ENCODE measurements at places on chromosomes 1 and 21.

DNA sequence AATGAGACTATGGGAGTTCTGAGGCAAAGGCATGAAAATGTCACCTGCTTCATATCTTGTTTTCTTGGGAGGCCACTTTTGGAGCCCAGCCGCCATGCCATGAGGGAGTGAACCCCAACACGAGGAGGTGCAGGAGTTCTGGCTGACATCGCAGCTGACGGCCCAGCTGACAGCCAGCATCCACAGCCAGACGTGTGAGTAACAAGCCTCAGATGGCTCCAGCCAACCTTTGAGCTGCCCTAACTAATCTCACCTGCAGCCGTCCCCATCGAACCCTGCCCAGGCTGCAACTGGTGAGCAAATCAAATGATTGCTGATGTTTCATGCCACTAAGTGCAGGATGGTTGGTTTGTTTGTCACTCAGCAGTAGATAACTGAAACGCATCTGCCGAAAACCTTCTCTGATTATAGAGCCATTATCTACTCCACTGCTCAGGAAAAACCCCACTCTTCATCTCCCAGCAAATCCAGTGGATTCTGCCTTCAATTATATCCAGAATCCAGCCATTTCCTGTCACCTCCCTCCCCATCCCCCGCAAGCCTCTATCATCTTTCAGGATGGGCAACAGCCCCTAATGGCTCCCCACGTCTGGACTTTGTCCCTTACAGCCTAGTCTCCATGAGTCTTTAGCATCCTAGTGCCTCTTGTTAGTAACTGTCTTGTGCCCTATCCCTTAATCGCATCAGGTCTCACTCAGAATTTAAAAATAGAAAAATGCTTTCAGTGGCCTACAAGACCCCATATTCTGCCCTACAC, 18.5 kb upstream of the RAB4A start:
- no peak for DNase-seq

- no peak for DNase-seq
These were observed 2.3 kb upstream of the BCAN start for GRCh38 chr1:156639601-156640101.

DNA sequence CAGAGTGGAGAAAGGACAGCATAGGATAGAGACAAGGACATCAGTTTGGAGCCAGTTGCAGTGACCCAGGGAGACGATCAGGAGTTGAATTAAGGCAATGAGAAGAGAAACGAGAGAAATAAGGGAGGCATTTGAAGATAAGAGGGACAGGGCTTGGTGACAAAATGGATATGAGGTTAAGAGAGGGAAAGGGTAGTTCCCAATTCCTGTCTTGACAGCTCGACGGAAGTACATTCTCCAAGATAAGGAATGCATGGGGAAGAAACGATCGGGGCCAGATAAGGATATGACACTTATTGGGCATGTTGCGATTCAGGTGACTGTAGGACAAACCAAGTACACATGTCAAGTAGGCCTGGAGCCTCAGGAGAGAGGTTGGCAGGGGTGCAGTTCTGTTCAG, 18.7 kb upstream of the KCNN3 start:
- no peak for DNase-seq

GRCh38 chr1:93695411-93696005, 13.9 kb upstream of the BCAR3 start:
- DNase-seq, result no peak

- no peak for DNase-seq
These were observed 522 bp downstream of the DISP3 start for GRCh38 chr1:11479375-11479979.

- no peak for DNase-seq
These were observed 11.0 kb downstream of the PLEKHA6 start for GRCh38 chr1:204348722-204349121.

DNA sequence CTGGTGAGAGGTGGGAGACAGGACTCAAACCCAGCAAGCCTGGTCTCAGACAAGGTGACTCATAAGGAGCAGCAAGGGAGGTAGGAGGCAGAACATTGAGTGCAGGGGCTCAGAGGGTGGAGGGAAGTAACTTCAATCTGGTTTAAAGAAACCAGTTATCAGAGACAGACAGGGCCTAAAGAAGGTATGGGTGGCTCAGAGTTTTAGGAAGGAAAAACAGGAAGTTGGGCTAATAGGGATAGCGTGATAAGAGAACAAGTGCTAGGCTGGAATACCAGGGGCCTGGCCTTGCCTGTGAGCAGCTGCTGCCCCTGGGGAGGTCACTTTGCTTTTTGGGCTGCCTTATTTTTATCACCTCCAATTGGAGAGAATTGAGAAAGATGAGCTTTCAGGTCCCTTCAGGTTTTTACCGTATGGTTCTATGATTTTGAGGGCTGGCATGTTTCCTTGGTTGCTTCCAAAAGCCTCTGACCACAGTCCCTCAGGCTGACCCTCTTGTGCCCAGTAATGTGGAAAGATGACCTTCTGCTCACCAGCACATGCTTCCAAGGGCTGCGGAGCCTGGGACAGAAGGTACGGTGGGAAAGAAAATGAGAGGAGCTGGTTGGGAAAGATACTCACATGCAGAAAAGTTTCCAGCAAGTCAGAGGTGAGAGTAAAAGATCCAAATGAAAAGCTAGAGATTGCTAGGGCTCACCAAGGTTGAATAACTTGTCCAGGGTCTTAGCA, 77.0 kb downstream of the DDR2 start:
- no peak for DNase-seq

DNA sequence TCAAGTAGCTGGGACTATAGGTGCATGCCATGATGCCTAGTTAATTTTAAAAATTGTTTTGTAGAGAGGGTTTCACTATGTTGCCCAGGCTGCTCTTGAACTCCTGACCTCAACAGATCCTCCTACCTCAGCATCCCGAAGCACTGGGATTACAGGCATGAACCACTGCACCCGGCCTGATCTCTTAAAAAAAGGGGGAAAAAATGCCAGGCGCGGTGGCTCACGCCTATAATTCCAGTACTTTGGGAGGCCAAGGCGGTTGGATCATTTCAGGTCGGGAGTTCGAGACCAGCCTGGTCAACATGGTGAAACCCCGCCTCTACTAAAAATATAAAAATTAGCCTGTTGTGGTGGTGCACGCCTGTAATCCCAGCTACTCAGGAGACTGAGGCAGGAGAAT, 13.2 kb downstream of the AVPR1B start:
- no peak for DNase-seq

- DNase-seq, result no peak
These were observed 33.7 kb downstream of the RAB3B start for GRCh38 chr1:51956528-51957509.

GRCh38 chr1:201655910-201656309, 117.0 kb downstream of the NAV1 start:
- DNase-seq, result no peak

- no peak for DNase-seq
These were observed 82.8 kb upstream of the ATP1A1 start for GRCh38 chr1:116290085-116290705.

GRCh38 chr21:29710498-29710897, 229.3 kb downstream of the GRIK1 start:
- DNase-seq, result no peak

- DNase-seq, result no peak
These were observed 45.5 kb upstream of the MRPS6 start for GRCh38 chr21:34027721-34028461.

DNA sequence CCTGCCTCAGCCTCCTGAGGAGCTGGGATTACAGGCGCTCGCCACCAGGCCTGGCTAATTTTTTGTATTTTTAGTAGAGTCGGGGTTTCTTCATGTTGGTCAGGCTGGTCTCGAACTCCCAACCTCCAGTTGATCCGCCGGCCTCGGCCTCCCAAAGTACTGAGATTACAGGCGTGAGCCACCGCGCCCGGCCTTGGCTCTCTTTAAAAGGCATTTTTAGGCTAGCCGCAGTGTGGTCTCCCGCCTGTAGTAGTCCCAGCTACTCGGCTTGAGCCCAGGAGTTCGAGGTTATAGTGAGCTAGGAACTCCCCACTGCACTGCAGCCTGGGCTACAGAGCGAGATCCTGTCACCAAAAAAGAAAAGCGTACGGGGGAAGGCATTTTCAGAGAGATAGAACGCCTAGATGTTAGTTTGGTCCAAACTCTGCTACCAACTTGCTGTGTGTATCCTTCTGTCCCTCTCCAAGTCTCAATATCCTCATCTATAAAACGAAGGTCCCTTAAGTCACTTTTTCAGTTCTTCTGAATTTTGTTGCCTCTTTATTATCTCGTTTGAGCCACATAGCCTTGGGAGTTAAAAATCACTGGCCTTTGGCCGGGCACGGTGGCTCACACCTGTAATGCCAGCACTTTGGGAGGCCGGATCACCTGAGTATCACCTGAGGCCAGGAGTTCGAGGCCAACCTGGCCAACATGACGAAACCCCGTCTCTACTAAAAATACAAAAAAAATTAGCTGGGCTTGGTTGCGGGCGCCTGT, 734 bp downstream of the MED18 start:
- DNase-seq, result no peak

DNA sequence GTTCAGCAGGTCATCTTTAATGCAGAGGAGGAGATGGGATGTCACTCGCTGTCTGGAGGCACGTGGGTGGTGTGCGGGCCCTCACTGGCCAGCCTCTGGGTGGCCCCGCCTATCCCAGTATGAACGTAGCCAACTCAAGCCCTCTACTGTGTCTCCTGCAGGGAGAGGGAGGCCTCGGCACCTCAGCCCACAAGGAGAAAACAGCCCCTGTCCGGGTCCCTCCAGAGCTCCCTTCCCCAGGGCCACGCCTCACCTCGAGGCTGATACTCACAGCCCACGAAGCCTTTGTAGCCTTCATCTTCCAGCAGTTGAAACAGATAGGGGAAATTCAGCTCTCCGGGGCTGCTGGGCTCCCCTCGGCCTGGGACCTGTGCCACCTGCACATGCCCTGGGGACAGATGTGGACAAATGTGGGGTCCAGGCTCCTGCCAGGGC, 2.6 kb downstream of the HYI start:
- no peak for DNase-seq

- no peak for DNase-seq
These were observed 57.7 kb upstream of the DPT start for GRCh38 chr1:168786476-168787330.

Data from activated naive CD4-positive, alpha-beta T cell (primary cell).